ENCODE measurements at places on chromosomes 7 and 10.

GRCh38 chr7:7641129-7641663 lies 644 bp downstream of the UMAD1 start:
- no peak for DNase-seq

DNA sequence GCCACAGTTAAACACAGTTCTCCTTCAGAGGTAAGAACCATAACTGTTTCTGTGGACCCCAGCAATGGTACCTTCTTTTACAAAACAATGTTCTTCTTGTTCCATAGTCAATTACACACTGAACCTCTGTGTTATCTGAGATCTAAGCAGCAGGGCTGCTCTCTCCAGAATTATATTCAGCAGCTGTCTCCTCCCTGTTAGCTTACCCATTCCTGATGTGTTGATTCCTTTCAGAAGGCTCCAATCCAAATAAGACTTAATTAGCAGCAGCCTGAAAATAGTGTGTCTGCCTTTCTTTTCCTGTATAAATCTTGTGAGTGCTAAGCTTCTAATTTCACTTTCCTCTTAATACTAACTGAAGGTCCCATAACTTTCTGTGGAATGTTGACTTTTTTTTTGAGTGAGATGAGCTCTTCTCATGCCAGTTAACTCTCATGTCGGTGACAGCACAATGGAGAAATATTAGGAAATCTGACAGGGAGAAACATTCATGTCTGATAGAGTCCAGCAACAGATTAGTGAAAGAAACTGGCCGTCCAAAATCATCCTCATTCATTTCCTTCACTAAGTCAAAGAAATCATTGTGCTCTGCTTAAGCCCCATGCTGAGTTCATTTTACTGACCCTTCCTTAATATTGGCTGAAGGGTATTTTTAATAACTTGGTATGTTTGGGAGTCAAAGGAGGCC lies 226.5 kb downstream of the PRKG1 start:
- no peak for DNase-seq

- DNase-seq: no peak
Observed at GRCh38 chr7:18157233-18157632, 129.6 kb upstream of the PRPS1L1 start.

DNA sequence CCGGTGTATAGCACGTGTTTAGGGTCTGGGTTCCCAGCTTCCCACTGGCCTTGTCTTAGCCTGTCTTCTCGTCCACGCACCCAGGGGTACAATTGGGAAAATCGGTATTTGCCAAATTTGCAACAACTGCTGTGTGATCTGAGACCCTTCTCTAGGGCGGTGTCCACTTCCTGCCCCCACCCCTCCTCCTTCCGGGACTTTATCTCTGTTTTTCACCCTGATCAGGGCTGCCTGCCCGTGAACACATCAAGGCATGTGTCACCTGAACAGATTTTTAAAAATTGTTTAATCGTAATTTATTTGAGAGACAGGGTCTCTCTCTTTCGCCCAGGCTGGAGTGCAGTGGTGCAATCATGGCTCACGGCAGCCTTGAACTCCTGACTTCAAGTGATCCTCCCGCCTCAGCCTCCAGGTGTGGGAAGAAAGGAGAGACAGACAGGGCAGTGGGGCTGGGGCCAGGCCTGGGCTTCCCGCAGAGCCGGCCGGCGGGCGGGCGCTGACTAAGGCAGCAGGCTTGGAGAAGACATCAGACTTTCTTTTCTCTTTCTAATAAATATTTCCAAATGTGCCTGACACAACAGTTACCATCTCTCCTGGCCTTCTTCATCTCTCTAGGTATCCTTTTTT lies 27.5 kb downstream of the ELFN1 start:
- no peak for DNase-seq

- no peak for DNase-seq
Observed at GRCh38 chr7:19919261-19920095, 146.1 kb upstream of the TMEM196 start.

DNA sequence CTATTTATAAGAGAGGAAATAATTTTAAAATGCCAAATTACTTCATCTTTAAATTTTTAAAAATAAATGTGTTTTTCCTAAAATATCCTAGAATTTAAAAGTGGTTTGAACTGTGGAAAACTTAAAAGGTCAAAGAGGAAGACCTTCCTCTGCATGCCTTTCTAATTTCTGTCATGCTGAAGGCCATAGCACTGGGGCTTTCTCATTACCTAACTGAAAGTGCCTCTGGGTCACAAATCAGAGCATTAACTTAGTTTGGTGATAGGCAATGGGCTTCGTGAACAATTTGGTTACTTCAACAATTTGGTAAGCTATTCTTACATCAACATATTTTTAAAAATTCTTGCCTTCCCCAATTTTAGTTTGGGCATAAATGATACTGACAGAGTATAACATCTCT lies 100.2 kb upstream of the SAMD8 start:
- no peak for DNase-seq

DNA sequence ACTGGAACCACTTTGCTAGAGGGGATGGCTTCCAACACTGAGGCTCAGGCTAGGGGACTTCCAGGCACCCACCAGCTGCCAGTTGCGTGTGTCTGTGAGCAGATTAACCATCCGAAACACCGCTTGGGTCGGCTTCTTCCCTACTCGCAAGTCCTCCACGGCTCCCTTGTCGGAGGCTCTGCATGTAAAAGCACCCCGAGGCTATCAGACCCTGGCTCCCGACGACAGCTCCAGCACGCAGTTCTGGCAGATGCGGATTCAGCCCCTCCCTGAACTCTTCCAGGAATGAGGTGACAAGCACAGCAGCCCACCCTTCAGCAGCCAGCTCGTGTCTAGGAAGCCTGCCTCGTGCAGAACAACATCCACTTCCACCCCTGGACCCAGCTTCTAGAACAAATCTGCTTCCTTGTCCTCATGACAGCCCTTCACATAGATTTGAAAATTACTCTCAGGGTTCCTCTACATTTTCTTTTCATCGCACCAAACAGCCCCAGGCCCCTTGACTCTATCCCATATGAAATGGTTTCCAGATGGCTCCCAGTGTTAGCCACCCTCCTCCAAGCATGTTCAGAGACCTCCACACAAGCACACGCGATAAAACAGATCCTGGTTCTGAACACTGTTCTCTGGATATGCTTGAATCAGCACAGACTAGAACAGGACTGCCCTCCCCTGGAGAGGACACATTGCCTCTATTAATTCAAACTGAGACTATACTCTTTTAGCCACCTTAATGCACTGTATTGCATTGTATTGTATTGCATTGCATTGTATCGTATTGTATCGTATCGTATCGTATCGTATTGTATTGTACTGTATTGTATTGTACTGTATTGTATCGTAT lies 44.6 kb downstream of the SLIT1 start:
- no peak for DNase-seq

- no peak for DNase-seq
Observed at GRCh38 chr7:50552139-50552538, 13.1 kb downstream of the DDC start.

DNA sequence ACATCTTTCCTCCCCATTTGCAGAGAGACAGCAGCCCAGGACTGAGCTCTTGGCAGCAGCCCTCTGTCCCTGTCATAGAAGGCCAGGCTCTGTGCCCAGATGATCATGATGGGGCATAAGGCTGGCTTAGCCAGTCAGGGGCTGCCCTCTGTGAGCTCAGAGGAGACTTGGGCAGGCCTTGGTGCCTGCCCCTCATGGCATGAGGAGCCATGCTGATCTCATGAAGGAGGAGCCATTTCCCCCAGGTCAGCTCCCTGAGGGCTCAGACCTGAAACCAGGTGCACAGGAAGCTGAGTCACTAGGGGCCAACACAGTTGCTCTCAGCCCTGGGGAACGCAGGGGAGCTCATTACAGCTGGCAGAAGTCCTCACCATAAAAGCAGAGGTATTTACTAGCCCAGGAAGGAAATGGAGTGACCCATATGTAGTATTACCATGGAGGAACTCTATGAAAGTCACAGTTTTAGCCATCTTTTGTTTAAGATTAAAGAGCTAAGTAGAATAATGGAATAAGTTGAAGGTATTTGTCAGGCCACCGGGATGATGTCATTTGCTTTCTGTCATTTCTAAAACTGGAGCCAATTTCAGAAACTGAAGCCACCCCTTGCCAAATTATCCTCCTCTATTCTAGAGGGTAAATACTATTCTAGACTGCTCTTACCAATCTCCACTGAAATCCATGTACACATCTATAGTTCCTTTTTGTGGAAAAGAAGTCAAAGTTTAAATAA lies 362.4 kb upstream of the ZNF32 start:
- peak; percentile 21 for DNase-seq

DNA sequence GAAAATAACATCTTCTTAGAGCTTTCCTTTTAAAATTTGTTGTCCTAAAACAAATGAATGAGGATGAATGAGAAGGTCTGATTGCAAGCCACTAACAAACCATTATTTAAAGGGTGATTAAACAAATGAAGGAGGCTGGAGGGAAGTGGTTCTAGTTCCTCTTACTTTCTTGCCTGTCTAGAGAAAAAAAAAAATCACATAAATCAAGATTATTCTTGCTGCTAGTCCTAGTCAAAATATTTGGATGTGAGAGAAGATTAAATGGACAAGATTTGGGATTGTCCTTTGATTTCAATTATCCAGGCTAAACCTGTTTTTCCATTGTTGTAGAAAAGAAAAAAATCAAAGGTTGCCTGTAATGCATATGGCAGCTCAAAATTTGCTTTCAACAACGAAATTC lies 3.3 kb downstream of the SKAP2 start:
- DNase-seq: no peak

GRCh38 chr7:81770728-81771223 lies 929 bp upstream of the HGF start:
- DNase-seq: no peak

DNA sequence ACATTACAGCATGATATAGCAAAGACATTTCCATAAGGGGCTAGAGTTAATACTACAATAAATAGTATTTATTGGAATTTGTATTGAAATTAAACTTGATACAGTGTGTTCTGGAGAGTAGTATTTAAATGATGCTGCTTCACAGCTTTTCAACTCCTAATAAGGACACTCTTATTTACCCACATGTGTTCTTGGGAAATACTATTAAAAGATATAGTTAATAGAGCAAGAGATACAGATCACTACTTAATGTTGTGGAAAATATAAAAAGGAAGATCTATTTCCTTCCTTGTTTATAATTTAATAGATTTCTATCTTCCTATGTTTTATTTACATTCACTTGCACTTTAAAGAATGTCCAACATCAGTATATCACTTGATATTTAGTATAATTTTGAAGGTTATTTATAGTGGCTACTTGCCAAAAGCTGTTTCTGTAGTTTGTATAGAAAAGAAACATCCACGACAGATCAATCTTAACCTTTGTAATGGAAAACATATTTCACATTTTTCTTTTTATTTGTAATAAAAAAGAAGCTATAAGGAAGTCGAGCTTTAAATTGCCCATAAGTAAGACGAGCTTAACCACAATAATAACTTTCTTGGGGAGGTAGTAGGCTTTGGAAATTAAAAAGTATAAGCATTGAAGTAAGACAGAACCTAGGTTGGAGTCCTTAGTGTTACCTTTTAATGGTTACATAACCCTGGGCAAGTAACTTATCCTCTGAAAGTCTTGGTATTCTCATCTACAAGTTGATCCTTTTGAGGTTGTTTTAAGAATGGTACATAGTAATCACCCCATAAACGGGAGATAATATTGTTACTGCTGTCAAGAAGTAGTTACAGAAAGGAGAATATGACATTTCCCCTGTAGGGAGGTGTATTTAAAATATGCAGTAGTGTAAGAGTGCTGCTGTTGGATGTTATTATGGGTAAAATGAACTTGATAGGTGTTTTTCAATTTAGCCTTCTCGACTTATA lies 32.8 kb downstream of the CPED1 start:
- DNase-seq: no peak
